Stimulated activated CD8-positive, alpha-beta memory T cell treated with anti-CD3 and anti-CD28 coated beads, Interleukin-4, amount 100 ng/mL, for 1 hour (primary cell): ENCODE measurements at places on chromosomes 7 and 10.

DNA sequence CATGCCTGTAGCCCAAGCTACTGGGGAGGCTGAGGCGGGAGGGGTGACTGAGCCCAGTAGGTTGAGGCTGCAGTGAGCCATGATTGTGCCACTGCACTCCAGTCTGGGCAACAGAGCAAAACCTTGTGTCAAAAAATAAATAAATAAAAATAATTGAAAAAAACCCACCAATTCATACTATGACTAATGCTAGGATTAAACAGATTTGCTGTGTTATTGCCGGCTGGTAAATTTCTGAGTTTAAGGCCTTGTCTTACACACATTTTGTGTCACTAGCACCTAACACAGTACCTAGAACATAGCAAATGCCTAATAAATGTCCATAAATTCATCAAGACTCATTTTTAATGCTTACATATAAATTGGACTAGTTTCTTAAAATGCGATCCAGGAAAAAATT is 8.7 kb downstream of the ESYT2 start:
- no peak for DNase-seq

GRCh38 chr10:64519831-64520230 is 998.6 kb downstream of the REEP3 start:
- no peak for DNase-seq

DNA sequence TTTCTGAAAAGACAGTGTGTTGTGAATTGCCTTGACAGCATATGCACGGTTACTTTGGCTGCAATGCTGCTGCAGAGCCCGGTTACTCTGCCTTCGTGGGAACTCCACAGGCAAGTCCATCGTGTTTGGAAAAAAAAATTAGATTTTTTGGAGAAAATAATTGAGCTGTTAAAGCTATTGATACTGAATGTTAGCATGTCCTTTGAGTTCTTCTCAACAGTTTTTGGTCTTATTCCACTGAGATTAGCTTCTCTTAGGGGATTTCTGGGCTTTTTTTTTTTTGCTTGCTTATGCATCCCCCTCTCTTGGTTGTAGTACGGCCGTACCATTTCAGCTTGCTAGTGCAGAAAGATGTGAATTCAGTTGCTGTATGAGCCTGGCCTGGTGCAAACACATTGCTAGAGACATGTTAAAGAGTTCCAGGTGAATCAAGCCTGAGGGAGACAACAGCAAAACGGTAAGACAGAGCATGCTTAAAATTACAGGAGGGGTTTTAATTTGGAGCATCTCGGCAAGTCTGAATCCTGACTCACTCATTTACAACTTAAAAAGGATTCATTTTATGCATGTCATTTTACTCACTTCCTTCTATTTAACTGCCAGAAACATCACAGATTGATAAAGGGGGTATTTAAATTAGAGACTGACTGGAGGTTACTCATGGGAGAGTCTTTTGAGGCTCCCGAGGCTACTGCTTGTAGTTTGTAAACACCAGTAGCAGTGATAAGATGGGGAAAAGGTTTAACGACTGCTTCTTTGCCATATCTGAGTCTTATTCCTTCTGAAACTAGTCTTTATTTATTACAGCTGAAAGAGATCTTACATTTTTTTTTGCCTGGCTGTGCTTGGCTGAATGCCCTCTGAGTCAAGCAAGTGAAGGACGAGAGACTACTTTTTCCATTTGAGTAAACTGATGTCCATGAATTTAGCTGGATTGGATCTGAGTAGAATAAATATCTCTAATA is 113.7 kb downstream of the CDK14 start:
- DNase-seq, result no peak

- DNase-seq, result no peak
Observed at GRCh38 chr7:96321031-96321657, 754 bp downstream of the SLC25A13 start.

DNA sequence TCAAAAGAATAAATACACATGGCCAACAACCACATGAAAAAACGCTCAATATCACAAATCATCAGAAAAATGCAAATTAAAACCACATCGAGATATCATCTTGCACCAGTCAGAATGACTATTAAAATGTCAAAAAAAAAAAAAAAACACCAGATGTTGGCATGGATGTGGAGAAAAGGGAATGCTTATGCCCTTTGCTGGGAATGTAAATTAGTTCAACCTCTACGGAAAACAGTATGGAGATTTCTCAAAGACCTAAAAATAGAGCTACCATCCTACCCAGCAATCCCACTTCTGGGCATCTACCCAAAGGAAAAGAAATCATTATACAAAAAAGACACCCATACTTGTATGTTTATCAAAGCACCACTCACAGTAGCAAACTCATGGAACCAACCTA is 45.0 kb upstream of the DIP2C start:
- no peak for DNase-seq

- DNase-seq, result no peak
Observed at GRCh38 chr7:69808391-69808790, 210.1 kb downstream of the AUTS2 start.

DNA sequence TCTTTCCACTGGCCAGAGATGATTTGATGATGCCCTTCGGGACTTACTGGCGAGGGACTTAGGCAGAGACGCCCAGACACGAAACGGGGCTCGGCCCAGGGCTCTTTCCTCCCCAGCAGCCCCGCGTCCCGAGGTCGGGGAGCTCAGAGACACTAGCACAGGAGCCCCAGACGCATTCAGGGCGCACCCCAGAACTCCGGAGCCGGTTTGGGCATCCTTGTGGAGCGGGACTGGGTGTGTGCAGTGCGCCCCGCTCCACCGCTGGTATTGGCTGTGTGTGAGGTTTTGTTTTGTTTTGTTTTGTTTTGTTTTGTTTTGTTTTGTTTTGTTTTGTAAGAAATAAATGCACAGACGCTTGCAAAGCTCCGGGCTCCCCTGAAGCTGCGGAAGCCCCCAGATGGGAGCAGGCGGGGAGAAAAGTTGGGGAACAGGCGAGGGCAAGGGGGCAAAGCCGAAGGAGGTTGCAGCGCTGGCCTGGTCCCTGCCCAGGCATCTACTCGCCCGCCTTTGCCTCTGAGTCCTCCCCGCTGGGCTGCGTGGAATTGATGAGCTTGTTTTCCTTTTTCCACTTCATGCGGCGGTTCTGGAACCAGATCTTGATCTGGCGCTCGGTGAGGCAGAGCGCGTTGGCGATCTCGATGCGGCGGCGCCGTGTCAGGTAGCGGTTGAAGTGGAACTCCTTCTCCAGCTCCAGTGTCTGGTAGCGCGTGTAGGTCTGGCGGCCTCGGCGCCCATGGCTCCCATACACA is 1.9 kb upstream of the HOXA5 start:
- DNase-seq, result no peak

DNA sequence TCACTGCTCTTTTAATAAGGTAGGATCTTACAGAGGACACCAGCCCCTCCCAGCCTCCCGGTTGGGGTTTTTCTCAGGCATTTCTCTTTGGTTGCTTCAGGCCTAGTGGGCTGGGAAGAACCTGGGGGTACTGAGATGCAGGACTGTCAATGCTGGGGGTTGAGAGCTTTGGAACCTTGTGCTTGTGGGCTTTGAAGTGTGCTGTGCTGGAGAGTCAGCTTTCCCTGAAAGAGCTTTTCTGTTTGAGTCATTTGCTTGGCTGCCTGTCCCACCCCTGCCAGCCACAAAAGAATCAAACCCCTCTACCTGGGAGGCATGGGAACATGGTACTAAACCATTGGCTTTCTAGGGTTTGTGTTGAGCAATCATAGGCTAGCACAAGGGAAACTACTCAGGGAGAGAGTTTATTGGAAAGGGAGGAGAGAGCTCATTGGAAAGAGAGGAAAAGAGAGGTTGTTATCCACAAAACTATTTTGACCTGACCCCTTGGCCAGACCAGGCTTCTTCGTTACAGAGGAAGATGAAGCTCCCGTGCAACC is 1.4 kb downstream of the SCD start:
- DNase-seq, result no peak

GRCh38 chr10:122673269-122673668 is 26.4 kb downstream of the C10orf120 start:
- no peak for DNase-seq

- no peak for DNase-seq
Observed at GRCh38 chr7:148620749-148621359, 30.3 kb downstream of the C7orf33 start.
